ENCODE measurements at places on chromosomes 5 and 9. TPM values are rescaled to one million over a fixed set of nuclear protein-coding genes. Genes with fewer than 3 reads are reported as not detected.

DNA sequence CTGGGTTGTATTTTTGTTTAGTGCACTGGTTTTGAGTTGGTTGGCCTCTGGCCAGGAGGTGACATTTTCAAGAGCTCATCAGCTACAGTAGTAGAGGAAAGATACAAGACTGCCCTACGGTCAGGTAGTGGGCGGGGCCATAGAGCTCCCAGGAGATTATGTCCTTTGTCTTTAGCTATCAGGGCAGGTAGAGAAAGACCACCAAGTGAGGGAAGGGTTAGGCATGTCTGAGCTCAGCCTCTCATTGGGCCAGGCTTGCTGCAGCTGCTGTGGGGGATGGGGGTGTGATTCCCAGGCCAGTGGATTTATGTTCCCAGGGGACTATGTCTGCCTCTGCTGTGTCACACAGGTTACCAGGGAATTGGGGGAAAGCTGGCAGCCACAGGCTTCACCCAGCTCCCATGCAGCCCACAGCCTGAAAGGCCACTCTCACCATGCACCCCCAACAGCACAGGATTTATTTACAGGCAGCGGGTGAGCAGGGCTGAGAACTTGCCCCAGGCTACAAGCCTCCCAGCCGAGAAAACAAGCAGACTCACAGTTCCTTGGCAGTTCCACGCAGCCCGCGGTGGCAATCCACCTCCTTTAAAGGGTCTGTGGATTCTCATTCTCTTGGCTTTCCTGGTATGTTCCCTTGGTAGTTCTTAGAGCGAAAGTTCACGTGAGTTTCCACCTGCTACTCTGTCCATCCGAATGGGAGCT, 37.5 kb upstream of the BOD1 start:
- no peak for DNase-seq

- DNase-seq = peak; percentile 42
Observed at GRCh38 chr9:5629312-5630080, 589 bp downstream of the RIC1 start.

DNA sequence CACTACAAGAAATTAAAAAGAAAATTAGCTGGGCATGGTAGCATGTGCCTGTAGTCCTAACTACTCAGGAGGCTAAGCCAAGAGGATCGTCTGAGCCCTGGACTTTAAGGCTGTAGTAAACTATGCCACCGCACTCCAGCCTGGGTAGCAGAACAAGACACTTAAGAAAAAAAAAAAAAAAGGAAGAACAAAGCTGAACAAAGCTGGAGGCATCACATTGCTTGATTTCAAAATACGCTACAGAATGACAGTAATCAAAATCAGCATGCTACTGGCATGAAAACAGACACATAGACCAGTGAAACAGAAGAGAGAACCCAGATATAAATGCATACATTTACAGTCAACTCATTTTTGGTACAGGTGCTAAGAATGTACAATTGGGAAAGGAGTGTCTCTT, 14.5 kb upstream of the OTULIN start:
- DNase-seq = no peak

- DNase-seq = no peak
Observed at GRCh38 chr5:159452480-159453167, 122.3 kb upstream of the IL12B start.

- DNase-seq = peak; percentile 10
Observed at GRCh38 chr5:157828944-157829639, 29.9 kb downstream of the CLINT1 start.

DNA sequence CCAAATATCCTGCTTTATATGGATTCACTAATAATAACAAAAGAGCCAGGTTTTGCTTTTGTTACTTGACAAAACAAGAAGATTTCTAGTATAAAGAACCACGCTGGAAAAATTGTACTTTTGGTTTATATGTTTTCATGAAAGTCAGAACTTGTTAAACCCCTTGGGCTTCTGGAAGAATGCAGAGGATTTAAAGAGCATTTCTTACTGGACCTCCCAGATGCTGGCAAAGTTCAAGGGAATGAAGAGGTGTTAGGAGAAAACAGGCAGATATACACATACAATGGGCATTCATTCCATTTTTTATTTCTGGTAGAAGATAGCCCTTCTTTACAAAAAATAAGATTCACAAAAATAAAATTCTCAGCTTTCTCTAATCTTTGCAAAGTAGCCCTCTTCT, 61.1 kb downstream of the SAXO1 start:
- DNase-seq = no peak

- DNase-seq = peak; percentile 9
Observed at GRCh38 chr5:28896949-28897348, 1858.6 kb upstream of the CDH9 start.

DNA sequence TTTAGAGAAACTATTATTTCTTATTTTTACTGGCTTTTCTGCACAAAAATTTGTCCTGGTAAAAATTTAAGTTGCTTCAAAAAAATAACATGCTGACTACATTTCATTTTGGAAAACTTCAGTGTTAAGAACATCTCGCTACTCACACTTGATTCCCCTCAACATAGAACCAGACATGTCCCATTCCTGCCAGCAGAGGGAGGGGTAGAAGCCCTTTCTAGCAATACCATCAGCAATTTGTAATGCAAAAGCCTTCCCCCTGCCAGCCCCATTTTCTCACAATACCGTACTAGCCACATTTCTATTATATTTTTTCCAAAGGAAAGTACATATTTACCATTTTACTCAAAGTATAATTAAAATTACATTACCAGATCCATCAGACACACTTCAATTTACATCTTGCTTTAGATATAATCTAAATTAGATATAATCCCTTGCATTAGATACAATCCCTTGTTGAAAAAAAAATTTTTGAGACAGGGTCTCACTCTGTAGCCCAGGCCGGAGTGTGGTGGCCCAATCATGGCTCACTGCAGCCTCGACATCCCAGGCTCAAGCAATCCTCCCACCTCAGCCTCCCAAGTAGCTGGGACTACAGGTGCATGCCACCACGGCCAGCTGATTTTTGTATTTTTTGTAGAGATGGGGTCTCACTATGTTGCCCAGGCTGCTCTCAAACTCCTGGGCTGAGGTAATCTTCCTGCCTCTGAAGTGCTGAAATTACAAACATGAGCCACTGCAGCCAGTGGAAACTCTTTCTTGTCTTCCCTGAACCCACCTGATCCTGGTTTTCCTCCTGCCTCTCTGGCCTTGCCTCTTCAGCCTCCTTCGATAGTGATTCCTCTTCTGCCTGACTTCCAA, 39.6 kb upstream of the IDNK start:
- peak; percentile 59 for DNase-seq

Gene PCDHGB2
- 0.26 TPM for total RNA-seq

Gene CCNB1
- total RNA-seq = 7.9 TPM

Gene EQTN
- total RNA-seq = not detected

All from bronchial epithelial cell (primary cell).